ENCODE measurements at places on chromosomes 13 and 19. TPM values are rescaled to one million over a fixed set of nuclear protein-coding genes. Genes with fewer than 3 reads are reported as not detected.

CELF5 gene
- total RNA-seq: 1.7 TPM

ZNF112 gene
- 1.2 TPM for total RNA-seq

ATP4A gene
- total RNA-seq: not detected

JUND gene
- total RNA-seq: 263 TPM

PSG6 gene
- total RNA-seq: 20.4 TPM

ZNF837 gene
- 9.2 TPM for total RNA-seq

MEIS3 gene
- 148 TPM for total RNA-seq

NLRP5 gene
- not detected for total RNA-seq

ATP4B gene
- not detected for total RNA-seq

ZNF234 gene
- total RNA-seq: not detected

ZNF534 gene
- total RNA-seq: not detected

CABP5 gene
- total RNA-seq: not detected

FUT1 gene
- not detected for total RNA-seq

C19orf38 gene
- total RNA-seq: not detected

Data from G401 (cell line).